ENCODE measurements at places on chromosomes 6 and 20.

GRCh38 chr6:77656999-77657764 is 4.3 kb downstream of the MEI4 start:
- no peak for DNase-seq

DNA sequence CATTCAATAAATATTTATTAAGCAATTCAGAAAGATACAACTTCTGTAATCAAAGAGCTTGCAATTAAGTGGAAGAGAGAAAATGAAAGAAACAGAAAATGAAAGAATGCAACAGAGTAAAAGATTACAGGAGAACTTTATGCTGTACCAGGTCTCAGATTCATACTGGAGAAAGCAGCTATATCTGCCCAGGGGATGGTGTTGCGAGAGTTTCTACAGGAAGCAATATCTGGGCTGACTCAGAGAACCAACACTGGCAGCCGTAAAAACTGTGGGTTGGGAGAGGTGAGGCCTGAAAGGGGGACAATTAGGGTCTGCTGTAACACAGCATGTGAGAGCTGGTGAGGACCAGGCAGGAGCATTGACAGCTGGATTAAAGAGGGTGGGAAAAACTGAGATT is 256.7 kb upstream of the TCF21 start:
- no peak for DNase-seq

- DNase-seq: no peak
Measured at GRCh38 chr20:19492116-19492515, 265.9 kb upstream of the RIN2 start.

DNA sequence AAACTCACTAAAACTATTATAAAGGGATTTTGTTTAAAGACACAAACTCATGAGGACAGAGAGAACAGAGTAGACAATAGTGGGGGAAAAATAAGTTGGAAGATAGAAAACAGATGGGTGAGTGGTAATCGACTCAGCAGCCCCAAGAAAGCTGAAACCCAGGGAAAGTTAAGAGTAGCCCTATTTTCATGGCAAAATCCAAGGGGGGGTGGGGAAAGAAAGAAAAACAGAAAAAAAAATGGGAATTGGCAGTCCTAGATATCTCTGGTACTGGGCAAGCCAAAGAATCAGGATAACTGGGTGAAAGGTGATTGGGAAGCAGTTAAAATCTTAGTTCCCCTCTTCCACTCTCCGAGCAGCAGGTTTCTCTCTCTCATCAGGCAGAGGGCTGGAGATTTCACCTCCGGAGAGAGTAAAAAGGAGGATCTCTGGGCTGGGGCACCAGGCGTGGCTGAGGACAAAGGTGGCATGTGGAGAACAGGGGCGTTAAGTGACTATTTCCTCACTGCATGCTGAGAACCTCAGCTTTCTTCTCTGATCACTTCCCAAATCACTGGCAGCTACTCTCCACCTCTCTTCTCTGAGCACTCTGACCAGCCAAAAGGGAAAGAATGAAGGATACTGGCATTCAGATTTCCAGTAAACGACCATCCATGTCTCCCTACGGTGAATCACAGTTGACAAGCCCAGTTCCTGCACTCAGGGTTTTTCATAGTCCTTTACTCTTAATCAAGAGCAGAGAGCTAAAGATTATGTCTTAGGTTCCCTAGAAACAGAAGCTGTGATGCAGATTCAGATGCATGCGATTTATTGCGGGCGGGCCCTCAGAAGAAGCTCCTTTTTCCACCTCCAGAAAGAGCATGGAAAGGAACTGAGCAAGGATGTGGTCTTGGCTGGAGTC is 7.3 kb upstream of the RNF24 start:
- no peak for DNase-seq

DNA sequence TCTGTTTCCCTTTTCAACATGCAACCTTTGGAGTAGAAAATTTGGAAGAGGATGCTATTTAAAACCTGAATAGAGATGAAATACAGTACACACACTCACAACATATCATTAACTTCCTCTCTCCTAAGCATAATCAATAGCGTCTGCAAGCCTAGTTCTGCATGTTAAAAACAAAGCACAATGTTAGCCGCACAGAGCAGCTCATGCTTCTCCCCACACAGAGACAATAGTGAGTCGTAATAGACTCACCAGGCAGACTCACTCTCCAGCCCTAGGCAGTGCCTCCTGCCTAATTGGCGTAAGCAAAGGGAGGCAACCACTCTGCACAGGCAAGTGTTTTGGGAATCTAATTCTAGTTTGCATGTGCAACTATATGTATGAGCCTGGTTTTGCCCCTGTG is 45.8 kb upstream of the ARID1B start:
- no peak for DNase-seq

Data from NAMALWA (cell line).